Hindlimb muscle (tissue), 1 donor: ENCODE measurements at places on chromosomes 5 and 9. TPM values are rescaled to one million over a fixed set of nuclear protein-coding genes. Genes with fewer than 3 reads are reported as not detected.
A peak's percentile ranks its signal among the peaks of the same experiment; 100 is the strongest.

- DNase-seq, result no peak
Observed at GRCh38 chr5:150174285-150174684, 7.7 kb downstream of the CDX1 start.

DNA sequence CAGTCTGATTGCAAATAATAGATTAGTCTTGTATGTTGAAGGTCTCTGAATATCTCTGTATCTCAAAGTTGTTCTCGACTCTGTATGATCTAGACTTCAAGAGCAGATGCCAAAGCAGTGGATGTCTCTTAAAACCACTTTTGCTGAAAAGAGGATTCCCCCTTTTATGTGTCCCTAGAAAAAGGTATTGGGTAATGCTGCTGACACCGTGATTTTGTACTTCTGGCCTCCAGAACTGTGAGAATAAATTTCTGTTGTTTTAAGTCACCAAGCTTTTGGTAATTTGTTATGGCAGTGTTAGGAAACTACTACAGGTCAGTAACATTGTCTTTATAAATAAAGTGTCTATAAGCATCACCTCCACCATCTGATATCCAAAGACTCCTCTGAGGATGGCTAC lies 85.3 kb upstream of the PIK3R1 start:
- DNase-seq, result no peak

DNA sequence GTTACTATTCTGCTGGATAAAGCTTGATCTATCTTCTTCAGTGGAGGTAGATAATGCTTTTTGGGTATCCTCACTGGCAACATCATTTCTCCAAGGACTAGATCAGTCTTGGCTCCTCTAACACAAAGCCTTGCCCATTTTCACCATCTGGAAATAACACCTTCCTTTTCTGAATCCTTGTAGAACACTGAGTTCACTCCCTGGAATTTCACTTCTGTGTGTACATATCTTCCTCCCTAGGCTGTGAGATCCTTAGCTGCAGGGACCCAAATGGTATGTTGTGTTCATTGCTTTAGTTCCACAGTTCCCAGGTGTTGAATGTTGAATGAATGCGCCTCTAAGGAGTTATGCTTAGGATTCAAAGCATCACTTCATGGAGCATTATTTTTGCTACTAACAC lies 16.7 kb upstream of the SLC36A1 start:
- no peak for DNase-seq

DNA sequence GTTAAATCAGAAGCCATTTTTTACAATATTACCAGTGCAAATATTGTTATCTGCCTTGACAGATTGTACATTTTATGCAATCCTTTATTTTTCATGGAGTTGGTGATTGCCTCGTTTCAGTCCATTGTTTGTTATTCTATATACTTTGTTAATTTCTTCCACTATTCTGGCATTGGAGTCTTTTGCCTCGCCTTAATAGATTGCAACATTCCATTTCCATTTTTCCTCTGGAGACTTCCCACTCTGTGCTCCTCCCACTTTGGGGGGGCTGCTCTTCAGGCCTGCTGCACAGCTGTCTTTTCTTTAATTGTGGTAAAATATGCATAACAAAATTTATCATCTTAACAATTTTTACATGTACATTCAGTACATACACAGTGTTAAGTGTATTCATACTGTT lies 4.4 kb upstream of the DCAF10 start:
- no peak for DNase-seq

- peak; percentile 25 for DNase-seq
Observed at GRCh38 chr5:58458743-58459145, 1.1 kb downstream of the PLK2 start.

DNA sequence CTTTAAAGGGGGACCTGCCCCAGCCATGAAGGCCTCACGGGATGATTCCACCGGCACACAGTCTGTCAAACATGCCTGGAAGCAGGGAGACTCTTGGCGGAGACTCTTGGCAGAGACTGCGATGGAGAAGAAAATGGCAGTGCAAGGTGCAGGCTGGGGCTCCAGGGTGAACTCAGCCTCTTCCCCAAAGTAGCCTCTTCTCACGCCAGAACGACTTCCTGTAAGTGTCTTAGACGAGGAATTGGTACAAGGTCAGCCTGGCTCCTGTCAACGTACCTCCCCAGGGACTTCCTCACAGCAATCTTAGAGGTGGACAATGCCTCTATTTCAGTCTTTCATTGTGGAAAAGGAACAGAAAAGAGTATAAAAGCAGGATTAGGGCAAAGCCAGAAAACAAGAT lies 109.3 kb downstream of the UGCG start:
- no peak for DNase-seq

Gene LCN6
- not detected for polyA plus RNA-seq
